DMS 273 treated with DMSO at 0.1 percent for 48 hours (cell line): ENCODE measurements at places on chromosomes 16 and 17.

- no peak for DNase-seq
These were observed 29.4 kb upstream of the CACNG1 start for GRCh38 chr17:67015001-67015400.

- no peak for DNase-seq
These were observed 53.5 kb downstream of the PARN start for GRCh38 chr16:14576532-14576931.

- no peak for DNase-seq
These were observed 313.6 kb upstream of the MYOCD start for GRCh38 chr17:12352127-12352526.

DNA sequence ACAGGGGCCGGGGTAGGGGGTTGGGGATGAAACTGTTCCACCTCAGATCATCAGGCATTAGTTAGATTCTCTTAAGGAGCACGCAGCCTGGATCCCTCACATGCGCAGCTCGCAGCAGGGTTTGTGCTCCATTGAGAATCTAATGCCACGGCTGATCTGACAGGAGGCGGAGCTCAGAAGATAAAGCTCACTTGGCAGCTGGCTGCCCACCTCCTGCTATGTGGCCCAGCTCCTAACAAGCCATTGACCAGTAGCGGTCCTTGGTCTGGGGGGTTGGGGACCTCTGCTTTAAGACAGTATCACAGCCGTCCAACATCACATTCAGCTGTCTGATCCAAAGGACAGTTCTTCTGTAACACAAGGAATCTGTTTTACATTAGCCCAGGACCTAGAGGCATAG lies 62.5 kb downstream of the SLC39A11 start:
- no peak for DNase-seq

- DNase-seq: no peak
These were observed 37.2 kb upstream of the C16orf82 start for GRCh38 chr16:27029525-27029924.

- peak; percentile 42 for DNase-seq
These were observed 143.3 kb downstream of the PARN start for GRCh38 chr16:14486520-14487303.

- DNase-seq: no peak
These were observed 7.9 kb downstream of the FNDC8 start for GRCh38 chr17:35129154-35129972.

DNA sequence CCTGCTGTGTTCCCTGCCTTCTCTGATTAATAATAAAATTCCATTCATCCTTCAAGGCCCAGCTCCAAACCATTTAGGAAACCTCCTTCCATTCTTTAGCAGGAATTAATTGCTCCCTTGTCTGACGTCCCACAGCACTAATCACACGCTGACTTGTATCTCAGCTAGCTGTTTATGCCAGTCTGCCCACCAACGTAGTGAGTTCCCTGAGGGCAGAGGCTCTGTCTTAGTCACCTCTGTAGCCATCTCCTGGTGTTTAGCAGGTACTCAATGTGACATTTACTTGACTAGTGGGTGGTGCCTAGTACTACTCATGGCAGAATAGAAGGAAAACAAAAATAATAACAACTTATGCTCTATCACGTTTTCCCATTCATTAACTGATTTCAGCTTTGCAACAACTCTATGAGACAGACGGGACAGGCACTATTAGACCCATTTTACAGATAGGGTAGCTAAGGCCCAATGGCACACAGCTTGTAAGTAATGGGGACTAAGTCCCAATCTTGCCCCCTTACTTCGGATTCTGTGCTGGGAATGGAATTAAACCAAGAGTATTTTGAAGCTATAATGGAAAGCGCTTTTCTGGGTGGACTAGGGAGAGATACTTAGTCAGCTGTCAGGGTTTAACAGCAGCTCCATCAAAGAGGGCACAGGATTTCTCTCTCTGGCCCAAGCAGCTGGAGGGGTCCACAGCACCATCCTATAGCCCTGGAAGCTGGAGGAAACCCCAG lies 931 bp upstream of the WIPF2 start:
- DNase-seq: no peak

DNA sequence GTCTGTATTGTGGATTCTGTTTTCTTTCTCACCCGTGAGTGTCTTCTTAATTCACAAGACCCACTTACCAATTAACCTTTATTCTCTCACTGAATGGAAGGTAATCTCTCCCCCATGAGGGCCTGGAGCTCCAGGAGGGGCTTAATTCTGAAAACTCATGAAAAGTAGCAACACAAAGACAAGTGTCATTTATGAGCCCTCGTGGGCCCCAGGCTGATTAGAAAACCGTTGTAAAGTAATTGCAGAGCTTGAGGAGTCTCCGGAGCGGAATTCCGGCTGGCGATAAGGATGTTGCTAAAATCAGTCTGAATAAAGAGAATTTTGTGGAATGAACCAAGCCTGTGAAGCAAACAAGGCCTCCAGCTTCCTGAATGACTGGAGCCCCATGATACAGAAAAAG lies 301.5 kb downstream of the HAPSTR1 start:
- no peak for DNase-seq

DNA sequence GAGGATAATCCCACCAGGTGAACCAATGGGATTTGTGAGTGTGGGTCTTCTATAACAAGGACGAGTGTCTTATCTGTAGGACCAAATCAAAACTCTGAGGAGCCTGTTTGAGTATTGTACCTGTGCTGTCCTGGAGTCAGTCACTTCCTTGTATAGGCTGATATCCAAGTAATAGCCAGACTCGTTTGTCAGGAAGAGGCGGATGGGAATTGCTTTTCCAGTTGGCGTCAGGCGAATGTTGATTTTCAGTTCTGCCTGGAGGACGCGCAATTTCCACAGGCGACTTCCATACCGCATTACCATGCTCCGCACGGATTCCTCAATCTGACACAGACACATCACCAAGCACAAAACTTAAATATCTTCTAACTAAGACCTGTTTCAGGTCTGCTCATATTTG lies 187.6 kb upstream of the C17orf78 start:
- DNase-seq: no peak

DNA sequence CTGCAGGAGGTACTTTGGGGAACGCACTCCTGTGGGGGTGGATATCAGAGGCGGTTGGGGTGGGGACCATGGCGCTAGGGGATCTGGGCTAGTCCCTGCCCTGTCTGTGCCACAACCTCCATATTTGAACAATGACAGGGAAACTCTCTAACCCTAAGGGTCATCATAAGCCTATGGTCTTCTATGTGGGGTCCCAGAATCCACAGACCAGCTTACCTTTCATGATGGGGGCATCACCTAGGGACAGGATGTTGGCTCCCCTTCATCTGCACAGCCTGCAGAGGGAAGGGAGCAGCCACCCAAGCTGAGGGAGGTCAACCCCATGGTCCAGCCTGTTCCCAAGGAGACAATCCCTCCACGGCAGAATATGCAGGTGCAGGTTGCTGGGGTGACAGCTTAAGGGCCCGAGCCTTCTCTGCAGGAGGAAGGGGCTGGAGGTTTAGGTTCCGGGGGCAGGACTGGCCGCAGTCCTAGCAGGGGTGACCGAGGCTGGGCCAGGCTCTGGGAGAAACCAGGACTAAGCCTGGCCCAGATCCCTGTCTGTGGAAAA lies 1.7 kb downstream of the ORAI3 start:
- DNase-seq: no peak

DNA sequence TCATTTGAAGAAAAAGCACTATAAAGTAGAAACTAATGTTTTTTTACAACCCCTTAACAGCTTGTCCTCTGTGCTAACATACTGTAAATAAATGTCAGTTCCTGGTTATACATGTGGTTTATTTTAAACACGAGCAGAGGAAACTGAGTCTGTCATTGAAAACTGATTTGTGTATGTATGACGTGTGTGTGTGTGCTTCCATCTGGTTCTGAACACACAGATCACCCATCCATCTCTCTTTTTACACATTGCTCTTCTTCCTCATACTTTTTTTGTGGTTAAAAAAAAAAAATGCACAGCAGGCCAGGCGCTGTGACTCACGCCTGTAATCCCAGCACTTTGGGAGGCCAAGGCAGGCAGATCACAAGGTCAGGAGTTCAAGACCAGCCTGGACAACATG lies 49.5 kb downstream of the ZNF423 start:
- no peak for DNase-seq

DNA sequence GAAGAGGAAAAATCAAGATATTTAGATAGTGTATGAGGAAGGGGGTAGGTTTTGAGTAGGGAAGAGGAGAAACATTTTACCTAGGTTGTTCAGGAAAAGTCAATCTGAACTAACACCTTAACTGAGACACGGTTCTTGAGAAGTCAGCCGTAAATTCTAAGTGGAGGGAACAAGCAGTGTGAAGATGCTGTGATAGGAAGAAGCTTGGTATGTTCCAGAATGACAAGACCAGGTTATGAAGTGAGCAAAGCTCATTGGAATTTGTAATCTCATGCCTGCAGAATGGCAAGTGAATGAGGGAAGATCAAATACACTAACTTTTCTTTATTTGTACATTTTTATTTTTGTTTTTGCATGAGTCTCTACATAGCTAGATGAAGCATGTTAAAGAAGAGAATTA lies 307.6 kb downstream of the ZFHX3 start:
- no peak for DNase-seq

- DNase-seq: no peak
These were observed 24.0 kb downstream of the GGA3 start for GRCh38 chr17:75237100-75238014.

DNA sequence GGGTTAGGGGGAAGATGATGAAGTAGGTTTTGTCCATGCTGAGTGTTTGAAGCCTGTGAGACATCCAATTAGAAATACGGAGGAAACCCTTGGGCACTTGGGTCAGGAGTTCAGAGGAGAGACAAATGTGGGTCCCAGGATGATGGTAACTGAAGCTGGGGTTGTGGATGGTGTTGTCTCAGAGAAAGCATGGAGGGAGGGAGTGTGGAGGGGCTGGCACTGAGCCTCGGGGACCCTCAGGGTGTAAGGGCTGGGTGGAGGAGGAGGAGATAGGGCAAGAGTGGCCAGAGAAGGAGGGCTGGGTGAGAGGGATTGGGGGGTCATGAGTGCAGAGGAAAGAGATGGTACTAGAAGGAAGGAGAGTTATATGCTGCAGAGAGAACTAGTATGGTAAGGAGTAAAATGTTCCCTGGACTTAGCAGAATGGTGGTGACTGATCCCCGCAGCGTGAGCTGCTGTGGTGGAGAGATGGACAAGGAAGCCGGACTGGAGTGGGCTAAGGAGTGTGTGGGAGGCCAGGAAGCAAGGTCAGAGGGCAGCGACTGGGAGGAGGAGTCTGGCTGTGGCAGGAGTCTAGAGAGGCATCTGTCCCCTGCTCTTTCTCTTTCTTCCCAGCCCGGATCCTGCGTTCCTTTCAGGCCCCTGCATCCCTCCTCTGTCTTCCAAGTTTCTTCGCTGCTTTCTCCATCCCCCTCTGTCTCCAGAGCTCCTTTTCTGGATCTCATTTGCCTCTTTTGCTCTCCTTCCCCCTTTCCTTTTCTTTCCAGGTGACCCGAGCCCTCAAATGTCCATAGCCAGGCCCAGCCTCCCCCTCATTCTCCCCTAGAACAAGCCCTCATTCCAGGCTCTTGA lies 3.9 kb upstream of the COL1A1 start:
- no peak for DNase-seq

GRCh38 chr16:61617219-61617783 lies 418.9 kb downstream of the CDH8 start:
- no peak for DNase-seq

DNA sequence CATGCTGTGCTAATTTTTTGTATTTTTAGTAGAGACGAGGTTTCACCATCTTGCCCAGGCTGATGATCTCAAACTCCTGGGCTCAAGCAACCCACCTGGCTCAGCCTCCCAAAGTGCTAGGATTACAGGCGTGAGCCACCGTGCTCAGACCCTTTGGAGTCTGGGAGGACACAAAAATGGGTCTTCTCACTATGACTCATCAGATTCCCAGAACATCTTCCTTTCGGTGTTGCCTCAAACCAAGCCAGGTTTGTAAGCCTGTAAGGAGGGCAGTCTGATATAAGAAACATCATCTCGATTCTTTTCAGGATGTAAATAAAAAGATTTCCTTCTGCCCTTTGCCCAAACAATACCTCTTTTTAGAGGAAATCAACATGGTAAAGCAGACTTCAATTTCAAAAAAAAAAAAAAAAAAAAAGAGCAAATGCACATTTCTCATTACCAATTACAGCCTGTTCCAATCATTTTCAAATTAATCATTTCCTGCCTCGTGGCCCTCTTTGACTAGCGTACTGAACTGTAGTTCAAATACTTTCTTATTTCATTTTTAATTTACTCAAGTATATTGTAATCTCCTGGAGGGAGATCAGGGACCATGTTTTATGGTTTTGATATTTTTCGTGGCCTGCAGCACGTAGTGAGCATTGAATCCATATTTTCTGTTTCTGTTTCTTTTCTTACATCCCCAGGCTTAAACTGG lies 409.6 kb downstream of the GRIN2A start:
- no peak for DNase-seq

GRCh38 chr17:72811976-72812687 lies 280.4 kb downstream of the SLC39A11 start:
- DNase-seq: no peak

DNA sequence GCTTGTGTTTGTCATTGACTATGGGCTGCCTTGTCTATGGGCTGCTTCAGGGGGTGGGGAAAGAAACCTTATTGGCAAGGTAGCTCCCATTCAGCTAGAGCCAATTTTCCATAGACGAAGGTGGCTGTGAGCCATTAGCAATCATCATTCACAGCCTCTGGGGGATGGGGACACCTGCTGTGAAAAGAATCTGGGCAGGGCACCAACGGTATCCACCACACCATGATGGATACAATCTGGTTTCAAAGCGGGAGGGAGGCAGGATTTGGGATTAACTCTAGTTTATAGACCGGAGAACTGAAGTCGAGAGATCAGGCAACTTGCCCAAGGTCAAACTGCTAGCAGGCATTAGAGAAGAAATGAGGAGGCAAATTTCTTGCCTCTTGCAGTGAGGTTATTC lies 182.3 kb downstream of the SHISA9 start:
- DNase-seq: no peak

DNA sequence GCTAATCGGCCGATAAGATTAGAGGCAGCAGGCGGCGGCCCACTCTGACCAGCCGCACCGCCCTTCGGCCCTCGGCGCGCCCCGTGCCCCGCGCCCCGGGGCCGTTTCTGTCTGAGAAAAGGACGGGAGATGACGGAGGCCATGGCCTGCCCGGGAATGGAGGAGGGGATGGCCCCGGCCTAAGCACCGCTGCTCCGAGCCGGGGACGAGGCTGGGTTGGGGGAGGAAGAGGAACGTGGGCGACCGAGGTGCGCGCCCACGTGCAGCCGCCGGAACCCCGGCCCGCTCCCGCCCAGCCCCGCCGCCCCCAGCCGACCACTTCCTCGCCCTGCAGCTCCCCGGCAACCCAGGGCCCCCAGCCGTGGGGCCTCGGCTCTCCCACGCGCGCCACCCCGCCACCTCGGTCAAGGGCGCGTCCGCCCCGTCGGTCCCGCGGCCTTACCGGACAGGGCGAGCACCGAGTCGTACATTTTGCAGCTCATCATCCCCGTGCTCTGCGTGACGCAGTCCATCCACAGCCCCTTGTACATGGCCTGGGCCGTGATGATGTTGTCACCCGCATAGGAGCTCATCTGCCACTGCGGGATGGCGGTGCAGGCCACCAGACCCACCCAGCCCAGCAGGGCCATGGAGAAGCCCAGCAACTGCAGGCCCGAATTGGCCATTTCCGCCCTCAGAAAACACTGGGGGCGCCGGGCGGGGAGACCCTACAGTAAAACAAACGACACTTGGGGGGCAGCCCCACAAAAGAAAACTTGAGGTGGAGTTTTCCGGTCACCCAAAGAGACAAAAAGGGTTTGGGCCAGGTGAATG lies 693 bp downstream of the CLDN7 start:
- no peak for DNase-seq
